ENCODE measurements at places on chromosomes 13 and 19.

DNA sequence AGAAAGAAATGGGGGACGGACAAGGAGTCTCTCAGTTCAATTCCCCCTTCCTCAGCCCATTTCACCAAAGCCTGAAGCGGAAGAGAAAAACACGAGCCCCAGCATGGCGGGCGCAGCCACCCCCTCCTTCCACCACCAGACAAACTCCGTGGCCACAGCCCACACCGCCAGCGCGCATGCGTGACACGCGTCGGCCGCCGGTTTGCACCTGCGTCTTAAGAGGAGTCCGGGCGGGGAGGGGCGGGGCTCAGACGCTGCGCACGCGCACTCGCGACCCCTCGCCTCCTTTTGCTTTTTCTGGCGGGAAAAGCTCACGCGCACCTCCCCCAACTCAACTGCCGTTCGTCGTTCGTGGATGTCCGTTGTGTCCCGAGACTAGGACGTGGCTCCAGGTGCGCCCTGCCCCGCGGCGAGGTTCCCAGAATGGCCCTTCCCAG is at the start of gene KASH5:
TSS of gene KASH5 (plus strand) at position 314 of the 437 bp plus-strand sequence. CDS start 2,635 bp downstream, outside the sequence.
- peak; percentile 90 for DNase-seq
- peak within 1 kb of the TSS; percentile 67 for H3K27ac ChIP-seq
- H3K36me3 ChIP-seq, result peaks cover 2% of the 10 kb centered on the region

DNA sequence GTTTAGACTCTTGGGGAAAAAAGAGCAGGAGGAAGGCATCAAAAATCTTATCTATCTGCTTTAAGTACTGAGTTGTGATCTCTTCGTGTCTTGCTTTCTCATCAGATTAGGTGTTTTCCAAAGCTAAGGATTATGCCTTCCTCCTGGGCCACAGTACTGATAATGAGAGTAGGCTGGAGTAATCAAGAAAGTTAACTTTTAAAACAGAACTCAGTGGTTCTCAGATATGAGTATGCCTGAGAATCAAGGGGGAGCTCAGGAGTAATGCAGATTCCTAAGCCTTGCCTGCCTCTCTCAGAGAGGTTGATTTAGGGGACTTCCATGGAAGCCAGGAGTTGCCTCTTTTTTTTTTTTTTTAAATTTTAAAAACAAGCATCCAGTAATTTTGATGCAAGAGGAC is 23.5 kb downstream of the CDADC1 start:
- peaks cover 2% of the 10 kb centered on the region for H3K4me1 ChIP-seq
- H3K27ac ChIP-seq, result no peak overlapping the region
- no peak overlapping the region for H3K4me3 ChIP-seq
- no peaks in the 10 kb centered on the region for H3K27me3 ChIP-seq
- no peak for DNase-seq
- peaks cover 2% of the 10 kb centered on the region for H3K36me3 ChIP-seq

DNA sequence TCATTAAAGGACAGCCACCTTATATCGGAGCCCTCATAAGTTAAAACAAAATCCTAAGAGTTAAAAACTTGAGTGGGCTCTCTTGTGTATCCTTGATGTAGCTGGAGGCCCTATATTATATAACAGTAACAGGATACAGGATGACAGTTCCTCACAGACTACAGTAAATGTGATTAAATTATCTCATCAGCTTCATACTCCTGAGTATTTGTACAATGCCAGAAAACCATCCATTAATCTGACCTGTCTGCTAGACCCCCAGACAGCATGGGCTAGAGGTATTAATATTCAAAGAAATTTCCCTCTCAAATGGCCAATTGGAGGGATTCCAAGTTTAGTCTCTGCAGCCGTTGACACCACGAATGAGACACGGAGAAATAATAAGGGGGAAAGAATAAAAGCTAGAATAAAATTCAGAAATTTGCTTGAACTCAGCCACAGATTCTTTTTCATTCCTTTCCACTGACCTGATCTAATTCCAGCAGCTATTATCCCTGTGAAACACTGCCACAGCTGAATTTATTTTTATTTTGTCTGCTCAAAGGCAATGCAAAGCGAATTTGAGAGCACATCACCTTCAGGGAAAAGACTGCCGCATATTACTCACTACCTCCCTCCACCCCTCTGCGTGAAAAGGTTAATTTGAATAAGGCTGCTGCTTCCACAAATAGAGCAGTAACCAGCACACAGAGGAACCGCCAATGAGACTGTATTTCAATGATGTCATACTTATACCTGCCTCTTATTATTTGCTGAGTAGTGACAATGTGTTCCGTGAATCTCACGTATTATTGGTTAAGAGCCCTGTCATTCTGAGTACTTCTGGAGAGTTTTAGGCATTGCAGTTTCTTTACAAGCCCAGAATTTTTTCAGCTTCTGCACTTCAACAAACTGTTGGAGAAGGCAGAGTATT is 155.9 kb upstream of the KLF12 start:
- peak; percentile 81 for DNase-seq
- peaks cover 35% of the 10 kb centered on the region for H3K4me1 ChIP-seq
- no peak overlapping the region for H3K27ac ChIP-seq
- H3K27me3 ChIP-seq, result no peaks in the 10 kb centered on the region
- no peaks in the 10 kb centered on the region for H3K36me3 ChIP-seq

- H3K27ac ChIP-seq, result peak overlapping the region; percentile 56
- peaks cover 38% of the 10 kb centered on the region for H3K36me3 ChIP-seq
Observed at GRCh38 chr19:50387868-50388245, 3.7 kb downstream of the POLD1 start.

DNA sequence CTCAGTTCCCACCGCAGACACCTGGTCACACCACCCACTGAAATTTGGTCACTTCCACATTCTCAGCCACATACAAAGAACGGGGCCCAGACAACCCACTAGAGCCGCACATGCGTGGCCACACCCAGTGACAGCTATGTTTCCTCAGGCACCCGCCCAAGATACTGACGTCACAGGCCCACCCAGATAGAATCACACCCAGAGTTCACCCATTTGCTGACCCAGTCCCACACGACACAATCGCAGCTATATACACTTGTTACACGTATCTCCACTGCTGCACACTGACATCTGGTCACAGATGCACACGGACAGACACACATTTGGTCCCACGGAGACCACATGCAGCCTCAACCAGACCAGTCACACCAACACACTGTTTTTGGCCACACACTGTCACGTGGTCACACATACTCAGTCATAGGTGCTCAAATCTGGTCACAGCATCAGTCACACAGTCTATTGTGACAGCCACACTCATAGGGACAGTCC is 2.9 kb downstream of the NUMBL start:
- peaks cover 4% of the 10 kb centered on the region for H3K4me1 ChIP-seq
- H3K4me3 ChIP-seq, result no peak overlapping the region
- no peak overlapping the region for H3K27ac ChIP-seq
- H3K36me3 ChIP-seq, result peaks cover 23% of the 10 kb centered on the region

GRCh38 chr13:87678372-87678752 is 7.2 kb downstream of the SLITRK5 start:
- H3K4me1 ChIP-seq, result peaks cover 2% of the 10 kb centered on the region
- no peak overlapping the region for H3K27ac ChIP-seq
- peak overlapping the region; percentile 63 for H3K4me3 ChIP-seq
- no peaks in the 10 kb centered on the region for H3K36me3 ChIP-seq
- DNase-seq, result no peak

- no peaks in the 10 kb centered on the region for H3K27me3 ChIP-seq
- H3K36me3 ChIP-seq, result no peaks in the 10 kb centered on the region
- no peaks in the 10 kb centered on the region for H3K4me1 ChIP-seq
- no peak overlapping the region for H3K27ac ChIP-seq
- DNase-seq, result no peak
Observed at GRCh38 chr13:111491021-111491420, 170.6 kb downstream of the TEX29 start.

GRCh38 chr13:93227280-93227877 is 772 bp downstream of the GPC6 start:
- no peak for DNase-seq
- peaks cover 42% of the 10 kb centered on the region for H3K27me3 ChIP-seq
- no peaks in the 10 kb centered on the region for H3K36me3 ChIP-seq
- no peaks in the 10 kb centered on the region for H3K4me1 ChIP-seq
- H3K27ac ChIP-seq, result no peak overlapping the region

- H3K4me1 ChIP-seq, result peaks cover 35% of the 10 kb centered on the region
- H3K27me3 ChIP-seq, result no peaks in the 10 kb centered on the region
- H3K27ac ChIP-seq, result no peak overlapping the region
- H3K36me3 ChIP-seq, result peaks cover 38% of the 10 kb centered on the region
Observed at GRCh38 chr19:38867171-38867780, 10.8 kb downstream of the RINL start.

DNA sequence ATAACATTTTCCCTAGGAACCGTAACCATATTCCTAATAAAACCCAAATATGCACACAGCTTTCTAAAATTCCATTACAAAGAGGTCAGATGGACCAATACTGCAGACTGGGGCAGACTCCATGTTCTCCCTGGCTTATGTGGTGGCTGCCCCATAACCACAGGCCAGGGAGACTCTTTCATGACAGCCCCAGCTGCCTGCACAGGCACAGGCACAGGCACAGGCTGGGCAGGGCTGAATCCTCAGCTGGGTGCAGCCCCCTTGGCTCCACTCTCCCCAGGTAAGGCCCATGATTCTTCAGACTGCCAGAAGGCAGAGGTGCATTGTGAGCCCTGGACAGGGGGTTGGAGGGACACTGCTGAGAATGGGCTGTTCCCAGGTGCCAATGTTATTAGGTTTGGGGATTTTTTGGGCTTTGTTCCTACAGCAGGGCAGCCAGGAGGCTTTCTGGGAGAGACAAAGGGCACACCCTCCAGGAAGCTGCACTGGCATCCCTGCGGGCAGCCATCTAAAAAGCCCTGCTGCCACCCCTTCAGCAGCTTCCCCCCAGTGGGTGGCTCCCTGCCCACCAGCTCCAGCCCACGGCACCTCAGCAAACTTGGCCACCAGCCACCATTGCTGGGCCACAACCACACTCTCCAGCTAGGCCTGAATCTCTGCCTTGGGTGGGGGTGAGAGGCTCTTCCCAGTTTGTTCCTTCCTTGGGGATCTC is 20.0 kb downstream of the DOCK9 start:
- peaks cover 5% of the 10 kb centered on the region for H3K4me1 ChIP-seq
- no peak for DNase-seq
- H3K27me3 ChIP-seq, result no peaks in the 10 kb centered on the region

GRCh38 chr13:78102121-78102677 is 183.6 kb upstream of the EDNRB start:
- H3K36me3 ChIP-seq, result no peaks in the 10 kb centered on the region
- no peak for DNase-seq
- H3K27ac ChIP-seq, result no peak overlapping the region
- H3K4me3 ChIP-seq, result no peak overlapping the region

DNA sequence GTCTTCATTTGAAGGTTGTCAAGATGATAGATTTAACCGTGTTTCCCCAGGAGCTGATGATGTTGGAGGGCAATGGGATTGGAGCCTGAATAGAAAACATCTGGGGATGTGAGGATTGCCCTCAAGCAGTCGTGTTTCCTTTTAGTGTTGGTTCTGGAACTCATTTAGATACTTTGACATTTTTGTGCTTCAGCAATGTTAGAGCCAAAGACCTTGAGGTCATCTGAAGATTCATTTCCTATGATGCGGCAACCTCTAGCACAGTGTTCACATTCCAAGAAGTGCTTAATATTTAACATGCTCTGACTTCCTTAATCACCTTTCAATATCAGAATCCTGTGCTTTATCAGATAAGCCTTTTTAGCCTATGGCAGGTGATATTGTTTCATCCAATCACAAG is 82.7 kb downstream of the SLC10A2 start:
- no peak overlapping the region for H3K4me3 ChIP-seq
- H3K4me1 ChIP-seq, result no peaks in the 10 kb centered on the region
- no peaks in the 10 kb centered on the region for H3K27me3 ChIP-seq
- no peak overlapping the region for H3K27ac ChIP-seq
- DNase-seq, result no peak

DNA sequence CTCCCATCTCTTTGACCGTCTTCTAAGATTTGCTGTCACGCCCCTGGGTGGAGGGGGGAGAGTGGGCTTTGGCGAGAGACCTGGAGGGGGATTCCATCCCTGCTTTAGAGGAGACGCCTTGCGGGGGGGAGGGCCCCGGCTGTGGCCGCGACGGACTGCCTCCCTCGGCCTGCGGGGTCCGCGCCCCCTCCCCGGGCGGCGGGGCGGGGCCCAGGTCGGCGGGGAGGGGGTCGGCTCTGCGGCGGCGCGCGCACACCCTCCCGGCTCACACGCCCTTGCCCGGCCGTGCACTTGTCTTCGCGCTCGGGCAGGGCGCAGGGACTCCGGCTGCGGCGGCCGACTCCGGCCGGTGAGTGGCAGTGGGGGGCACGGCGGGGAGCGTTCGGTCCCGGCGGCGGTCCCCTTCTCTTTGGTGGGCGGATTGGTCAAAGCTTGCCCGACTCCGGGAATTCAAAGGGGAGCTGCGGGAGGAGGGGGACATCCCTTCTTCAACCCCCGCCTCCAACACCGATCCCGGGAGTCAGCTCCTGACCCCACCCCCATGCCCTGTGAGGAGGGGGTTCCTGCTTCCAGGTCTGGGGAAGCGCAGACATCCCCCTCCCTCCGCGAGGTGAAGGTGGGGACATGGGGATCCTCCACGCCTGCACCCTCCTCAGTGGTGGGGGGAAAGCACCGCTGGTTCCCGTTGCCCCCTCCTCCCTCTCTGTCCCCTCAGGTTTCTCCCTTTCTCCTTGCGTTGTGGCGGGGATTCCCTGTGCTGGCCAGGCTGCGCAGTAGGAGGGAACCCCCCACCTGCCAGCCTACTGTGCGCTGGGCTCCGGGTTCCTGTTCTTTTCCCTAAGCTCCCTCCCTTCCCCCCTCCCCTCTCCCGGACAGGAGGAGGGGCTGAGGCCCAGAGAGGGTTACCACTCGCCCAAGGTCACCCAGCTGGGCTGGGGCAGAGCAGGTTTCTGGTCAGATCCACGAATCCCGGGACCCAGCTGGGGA is 14.6 kb upstream of the KCNN1 start:
- H3K4me1 ChIP-seq, result peaks cover 25% of the 10 kb centered on the region
- DNase-seq, result peak; percentile 64
- H3K4me3 ChIP-seq, result no peak overlapping the region
- no peaks in the 10 kb centered on the region for H3K36me3 ChIP-seq
- peak overlapping the region; percentile 29 for H3K27ac ChIP-seq

DNA sequence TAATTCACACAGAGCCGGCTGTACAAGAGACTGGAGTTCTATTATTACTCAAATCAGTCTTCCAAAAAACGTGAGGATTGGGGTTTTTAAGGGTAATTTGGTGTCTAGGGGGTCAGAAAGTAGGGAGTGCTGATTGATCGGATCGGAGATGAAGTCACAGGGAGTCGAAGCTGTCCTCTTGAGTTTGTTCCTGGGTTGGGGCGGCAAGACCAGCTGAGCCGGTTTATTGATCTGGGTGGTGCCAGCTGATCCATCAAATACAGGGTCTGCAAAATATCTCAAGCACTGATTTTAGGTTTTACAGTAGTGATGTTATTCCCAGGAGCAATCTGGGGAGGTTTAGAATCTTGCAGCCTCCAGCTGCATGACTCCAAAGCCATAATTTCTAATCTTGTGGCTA is 262.7 kb downstream of the KCNRG start:
- H3K4me1 ChIP-seq, result no peaks in the 10 kb centered on the region
- no peak overlapping the region for H3K27ac ChIP-seq
- H3K27me3 ChIP-seq, result peaks cover 29% of the 10 kb centered on the region
- no peak overlapping the region for H3K4me3 ChIP-seq

All from activated CD4-positive, alpha-beta T cell treated with anti-CD3 and anti-CD28 coated beads, Interleukin-2, amount 10 ng/mL, durations not matched to agents 24 days and 14 days (primary cell).